ENCODE measurements at places on chromosomes 7 and 10. TPM values are rescaled to one million over a fixed set of nuclear protein-coding genes. Genes with fewer than 3 reads are reported as not detected.

Gene EPO
- total RNA-seq, result not detected

Gene NRP1
- 134 TPM for total RNA-seq

Gene ADAMTS14
- total RNA-seq, result not detected

Gene FAM25C
- total RNA-seq, result not detected

Gene OPN1SW
- not detected for total RNA-seq

Gene VSTM4
- 0.40 TPM for total RNA-seq

Gene TMEM26
- total RNA-seq, result not detected

Gene PRF1
- not detected for total RNA-seq

Gene CALML3
- total RNA-seq, result not detected

All from mammary microvascular endothelial cell (primary cell).